ENCODE measurements at places on chromosomes 4 and X.
A peak's percentile ranks its signal among the peaks of the same experiment; 100 is the strongest.

DNA sequence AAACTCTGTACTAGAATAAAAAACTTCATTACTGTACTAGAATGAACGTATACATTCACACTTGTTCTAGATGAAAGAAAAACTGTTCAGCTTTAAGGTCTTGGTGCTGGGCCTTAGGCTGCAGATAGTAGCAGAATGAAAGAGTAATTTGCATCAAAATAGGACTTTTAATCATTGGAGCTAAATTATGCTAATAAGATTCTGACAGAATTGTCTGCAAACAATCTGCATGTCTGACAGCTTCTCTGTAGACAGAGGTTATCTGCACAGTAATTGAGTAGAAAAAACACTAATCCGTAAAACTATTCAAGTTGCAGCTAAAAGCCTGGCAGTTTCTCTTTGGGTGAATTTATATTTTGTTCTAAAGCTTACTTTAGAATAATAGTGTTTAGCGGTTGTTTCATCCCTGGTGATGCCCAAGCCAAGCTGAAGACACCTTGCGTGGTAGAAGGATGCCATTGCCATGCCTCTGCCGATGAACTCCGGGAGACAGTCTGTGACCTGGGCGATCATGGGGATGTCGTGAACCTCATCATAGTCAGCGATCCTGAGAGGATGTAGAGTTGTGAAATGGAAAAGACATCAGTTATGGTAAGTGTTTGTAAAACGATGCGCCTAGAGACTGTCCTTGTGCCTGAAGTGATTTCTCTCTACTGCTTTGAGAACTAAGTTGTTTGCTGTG, 25.3 kb downstream of the LRP2BP start:
- DNase-seq = no peak

- DNase-seq = no peak
These were observed 8.6 kb downstream of the TCEAL7 start for GRCh38 chrX:103338663-103339062.

- no peak for DNase-seq
These were observed 4.4 kb upstream of the HTATSF1 start for GRCh38 chrX:136493011-136493410.

DNA sequence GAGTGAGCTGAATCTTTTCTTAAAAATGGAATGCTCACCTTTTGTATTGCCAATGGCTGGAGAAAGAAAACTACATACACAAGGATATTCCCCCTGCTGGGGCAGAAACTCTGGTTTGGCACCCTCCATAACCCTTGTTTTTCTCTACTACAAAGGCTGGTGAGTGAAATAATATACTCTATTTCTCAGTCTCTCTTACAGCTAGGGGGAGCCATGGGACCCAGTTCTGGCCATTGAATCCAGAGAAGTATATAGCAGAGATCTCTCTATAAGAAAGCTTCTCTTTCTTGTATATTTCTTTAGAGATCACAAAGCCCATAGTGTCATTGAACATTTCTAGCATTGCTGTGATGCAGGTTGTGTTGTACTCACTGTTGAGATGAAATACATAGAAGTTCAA, 49.8 kb downstream of the SMPX start:
- no peak for DNase-seq

DNA sequence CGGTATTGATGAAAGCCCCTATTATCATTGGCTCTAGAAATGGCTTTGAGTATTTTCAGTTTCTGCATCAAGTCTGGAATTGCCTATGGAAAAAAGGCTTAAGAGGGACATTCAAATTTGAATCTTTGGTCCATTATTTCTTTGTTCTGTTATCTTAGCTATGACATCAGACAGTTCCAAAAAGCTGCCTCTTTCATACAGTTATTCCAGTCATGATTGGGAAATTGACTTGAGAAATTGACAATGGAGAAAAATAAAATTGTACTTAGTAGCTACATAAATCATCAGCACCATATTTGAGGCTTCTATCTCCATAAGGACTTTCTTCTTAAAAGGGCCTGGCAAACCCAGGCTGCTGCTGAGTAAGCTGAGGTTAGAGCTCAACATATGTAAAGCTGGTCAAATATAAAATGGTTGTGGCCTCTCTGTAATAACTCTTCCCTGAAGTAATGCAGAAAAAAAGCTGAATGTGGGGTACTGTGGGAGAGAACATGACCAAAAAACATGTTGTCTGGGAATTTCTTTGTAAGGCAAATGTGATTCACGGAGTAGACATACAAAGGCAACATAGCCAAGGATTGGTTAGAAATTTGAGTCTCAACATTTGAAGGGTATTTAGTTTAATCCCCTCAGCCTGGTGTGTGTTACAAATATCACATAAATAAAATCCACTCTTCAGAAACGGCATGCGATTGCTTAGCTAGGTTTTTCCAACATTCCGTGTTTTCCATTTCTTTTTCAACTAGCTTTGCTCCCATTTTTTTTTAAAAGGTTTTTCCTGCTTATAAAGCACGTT, 100.9 kb downstream of the LNX1 start:
- DNase-seq = peak; percentile 78

DNA sequence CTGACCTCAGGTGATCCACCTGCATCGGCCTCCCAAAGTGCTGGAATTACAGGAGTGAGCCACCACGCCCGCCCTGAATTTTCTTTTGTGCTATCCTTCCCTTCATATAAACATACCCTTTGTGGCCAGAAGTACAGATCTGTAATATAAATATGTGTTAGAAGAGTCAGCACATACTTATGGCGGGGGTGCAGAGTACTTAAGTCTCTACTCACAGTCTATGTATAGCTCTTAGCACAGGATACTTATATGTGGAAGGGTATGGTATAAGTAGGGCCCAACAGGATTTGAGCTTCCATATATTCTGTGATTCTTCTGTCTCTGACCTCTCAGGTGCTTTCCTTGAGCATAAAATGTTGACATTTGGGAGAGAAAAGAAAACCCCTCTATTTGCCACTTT, 18.2 kb downstream of the CXorf58 start:
- DNase-seq = no peak

- DNase-seq = no peak
These were observed 234.5 kb downstream of the FBXW7 start for GRCh38 chr4:152301381-152301780.

- no peak for DNase-seq
These were observed 55.1 kb upstream of the ZCCHC13 start for GRCh38 chrX:74248889-74249288.

DNA sequence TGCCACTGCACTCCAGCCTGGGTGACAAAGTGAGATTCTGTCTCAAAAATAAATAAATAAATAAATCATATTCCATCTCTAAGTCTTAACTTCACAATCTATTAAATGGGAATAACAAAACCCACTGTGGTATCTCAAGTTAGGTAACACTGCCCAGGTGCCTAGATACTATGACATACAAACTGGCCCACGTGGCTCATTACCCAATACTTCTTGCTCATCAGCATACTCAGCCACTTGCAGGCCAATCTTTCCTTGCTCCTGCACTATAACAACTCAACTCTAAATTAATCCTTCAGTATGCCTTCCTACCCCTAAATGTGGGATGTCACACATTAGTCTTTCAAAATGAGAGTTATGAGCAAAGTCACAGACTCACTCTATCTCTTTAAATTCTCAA, 230.1 kb downstream of the OPHN1 start:
- no peak for DNase-seq

- no peak for DNase-seq
These were observed 224.7 kb upstream of the PPP1R2C start for GRCh38 chrX:43002526-43003203.

GRCh38 chr4:88706574-88706973, 8.9 kb upstream of the NAP1L5 start:
- DNase-seq = peak; percentile 76

DNA sequence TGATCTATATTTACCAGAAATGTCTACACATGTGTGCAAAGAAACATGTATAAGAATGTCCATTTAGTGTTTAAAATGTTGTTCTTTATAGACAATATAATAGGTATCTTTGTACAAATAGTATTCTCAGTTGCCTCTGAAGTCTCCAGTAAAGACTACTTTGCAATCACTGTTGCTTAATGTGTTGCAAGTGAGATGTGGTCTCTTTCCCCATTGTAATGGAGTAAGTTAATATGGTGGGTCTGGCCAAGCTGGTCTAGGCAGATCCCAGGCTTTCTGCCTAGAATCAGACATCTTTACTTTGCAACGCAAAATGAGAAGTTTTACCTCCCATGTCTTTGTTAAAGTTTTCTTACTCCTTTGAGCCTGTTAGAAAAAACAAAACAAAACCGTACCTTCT, 144.8 kb downstream of the GABRA3 start:
- DNase-seq = no peak

- DNase-seq = no peak
These were observed 13.4 kb upstream of the TNIP3 start for GRCh38 chr4:121177246-121178137.

GRCh38 chr4:6109842-6110560, 90.3 kb downstream of the JAKMIP1 start:
- no peak for DNase-seq

GRCh38 chrX:7889135-7889534, 38.1 kb downstream of the PNPLA4 start:
- no peak for DNase-seq

GRCh38 chr4:110904435-110905065, 281.7 kb upstream of the PITX2 start:
- DNase-seq = peak; percentile 41

DNA sequence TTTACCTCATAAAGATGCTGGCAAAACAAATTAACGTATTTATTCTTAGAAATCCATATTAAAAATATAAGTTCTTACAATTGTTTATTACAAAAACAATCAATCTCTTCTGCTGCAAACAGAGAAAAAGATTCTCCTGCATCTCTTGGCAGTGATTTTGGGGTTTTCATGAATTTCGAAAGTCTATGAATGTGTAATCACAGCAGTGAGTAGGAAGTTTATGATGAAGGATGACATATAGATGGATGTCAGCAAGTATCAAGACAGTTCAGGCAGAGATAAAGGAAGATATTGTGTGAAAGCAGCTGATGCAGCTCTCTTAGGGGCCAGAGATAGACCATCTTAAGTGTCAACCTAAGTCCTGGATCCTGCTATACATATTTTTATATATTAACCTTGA, 196.9 kb upstream of the BANK1 start:
- peak; percentile 7 for DNase-seq

GRCh38 chr4:141254326-141254725, 33.6 kb downstream of the ZNF330 start:
- DNase-seq = no peak

DNA sequence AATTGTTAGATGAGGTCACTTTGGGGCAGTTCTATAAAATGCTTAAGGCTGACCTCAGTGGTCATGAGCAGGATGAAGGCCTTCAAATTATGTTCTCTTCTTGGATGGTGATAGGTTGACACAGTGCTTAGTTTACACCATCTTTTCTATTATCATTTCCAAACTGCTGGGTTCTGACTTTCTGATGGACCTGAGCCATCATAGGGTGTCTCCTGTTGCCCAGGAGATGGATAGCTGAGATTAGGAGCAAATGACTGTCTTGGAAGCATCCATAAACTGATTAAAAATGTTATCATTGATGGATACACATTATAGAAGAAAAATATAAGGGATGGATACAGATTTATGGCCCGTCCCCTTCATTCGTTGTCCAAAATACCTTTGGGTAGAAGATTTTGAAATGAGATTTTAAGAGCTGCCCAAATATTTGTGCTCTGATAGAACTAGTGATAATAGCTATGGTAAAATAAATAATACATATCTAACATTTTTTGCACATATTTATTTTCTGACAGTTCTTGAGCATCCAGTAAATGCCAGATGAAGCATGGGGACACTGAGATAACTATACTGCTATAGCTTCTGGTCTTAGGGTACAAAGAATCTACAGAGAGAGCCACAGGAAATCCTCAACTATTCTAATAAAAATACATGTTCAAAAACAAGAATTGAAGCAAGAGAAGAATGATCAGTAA, 839.4 kb upstream of the LCORL start:
- no peak for DNase-seq

DNA sequence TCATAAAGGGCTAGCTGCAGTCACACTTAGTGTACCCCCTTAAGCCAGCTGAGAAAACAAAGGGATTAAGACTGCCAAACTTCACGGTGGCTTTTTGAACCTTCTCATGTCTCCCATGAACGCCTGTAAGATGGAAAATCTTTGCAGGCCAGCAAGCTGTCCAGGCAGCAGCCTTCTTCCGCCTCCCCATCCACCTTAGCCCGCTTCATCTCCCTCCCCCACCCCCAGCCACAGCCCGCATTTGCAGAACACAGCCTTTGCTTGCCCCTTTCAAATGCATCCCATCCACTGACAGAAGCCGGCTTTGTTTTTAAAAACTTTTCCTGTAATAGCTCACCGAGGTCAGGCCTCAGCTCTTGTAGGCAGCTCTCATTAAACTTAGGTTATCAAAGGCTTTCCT, 113.8 kb upstream of the FAM9B start:
- DNase-seq = no peak

DNA sequence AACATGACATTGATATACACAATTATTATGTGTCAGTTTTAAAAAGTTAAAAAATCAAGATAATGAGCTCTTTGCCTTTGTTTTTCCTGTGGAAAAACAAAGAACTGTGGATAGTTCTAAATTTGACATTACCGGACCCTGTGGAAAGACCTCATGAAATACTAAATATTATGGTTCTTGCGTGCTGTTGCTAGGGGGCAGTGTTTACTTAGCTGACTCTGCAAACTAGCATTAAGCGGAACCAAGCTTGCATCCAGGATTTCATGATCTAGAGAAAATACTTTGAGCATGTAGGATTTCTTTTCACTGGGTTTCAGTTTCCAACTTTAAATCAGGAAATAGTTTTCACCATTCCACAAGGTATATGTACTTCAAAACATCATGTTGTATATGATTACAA, 33.6 kb downstream of the CLCN4 start:
- DNase-seq = peak; percentile 82

DNA sequence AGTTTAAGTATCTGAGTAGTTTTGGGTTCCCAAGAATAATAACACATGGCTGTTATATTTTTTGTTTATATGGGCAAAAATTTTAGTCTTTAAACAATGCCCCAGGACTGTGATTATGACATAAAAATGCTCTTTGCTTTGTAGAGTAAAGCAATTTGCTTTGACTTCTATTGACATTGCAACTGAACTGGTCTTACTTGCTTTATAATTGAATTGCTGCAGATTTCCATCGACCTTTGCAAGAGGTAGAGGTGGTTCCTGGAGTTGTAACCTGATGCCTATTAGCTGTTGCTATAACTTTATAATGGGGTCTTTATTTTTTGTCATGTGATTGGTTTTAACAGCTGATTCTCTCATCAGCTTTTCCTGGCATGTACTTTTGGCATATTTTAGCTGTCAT, 302.9 kb downstream of the ARHGAP10 start:
- no peak for DNase-seq

- DNase-seq = no peak
These were observed 146.9 kb downstream of the FNIP2 start for GRCh38 chr4:158915683-158916241.

DNA sequence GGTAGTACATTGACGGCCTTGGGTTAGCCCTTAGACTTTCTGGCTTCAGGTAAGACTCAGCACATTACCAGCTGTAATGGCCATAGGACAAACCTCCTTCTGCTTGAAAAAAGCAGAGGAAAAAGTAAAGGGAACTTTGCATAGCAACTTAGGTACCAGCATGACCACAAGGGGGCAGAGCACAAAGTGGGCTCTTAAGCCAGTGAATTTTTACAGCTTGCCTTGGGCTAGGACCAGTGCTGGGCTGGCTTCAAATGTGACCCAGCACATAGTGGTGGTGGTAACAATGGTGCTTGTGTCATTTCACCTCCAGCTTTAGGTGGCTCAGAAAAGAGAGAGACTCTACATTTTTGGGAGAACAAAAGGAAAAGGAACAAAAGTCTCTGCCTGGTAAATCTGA, 66.1 kb downstream of the KLHL4 start:
- DNase-seq = peak; percentile 32

- no peak for DNase-seq
These were observed 508.8 kb downstream of the C4orf33 start for GRCh38 chr4:129604632-129605255.

Measured in iris pigment epithelial cell (primary cell).